ENCODE measurements at places on chromosomes 7 and 10.

DNA sequence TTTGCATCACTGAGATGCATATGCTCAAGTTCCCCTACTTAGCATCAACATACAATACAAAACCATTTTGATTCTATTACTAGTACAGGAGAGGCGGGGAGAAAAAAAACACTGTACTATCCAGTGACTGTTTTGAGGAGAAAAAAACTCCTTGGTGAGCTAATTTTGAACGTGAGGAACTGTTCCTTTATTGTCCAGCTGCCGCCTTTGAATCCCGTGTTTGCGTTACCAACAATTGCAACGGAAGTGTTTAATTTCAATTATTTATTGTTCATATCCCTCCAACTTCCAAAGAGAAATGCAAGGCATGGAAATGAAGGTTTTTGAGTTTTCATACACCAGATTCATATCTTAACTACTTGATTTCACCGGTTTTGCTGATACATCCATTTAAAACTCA is 66.4 kb upstream of the ARHGAP21 start:
- no peak for DNase-seq

- no peak for DNase-seq
These were observed 147.1 kb downstream of the MLLT10 start for GRCh38 chr10:21681156-21681555.

DNA sequence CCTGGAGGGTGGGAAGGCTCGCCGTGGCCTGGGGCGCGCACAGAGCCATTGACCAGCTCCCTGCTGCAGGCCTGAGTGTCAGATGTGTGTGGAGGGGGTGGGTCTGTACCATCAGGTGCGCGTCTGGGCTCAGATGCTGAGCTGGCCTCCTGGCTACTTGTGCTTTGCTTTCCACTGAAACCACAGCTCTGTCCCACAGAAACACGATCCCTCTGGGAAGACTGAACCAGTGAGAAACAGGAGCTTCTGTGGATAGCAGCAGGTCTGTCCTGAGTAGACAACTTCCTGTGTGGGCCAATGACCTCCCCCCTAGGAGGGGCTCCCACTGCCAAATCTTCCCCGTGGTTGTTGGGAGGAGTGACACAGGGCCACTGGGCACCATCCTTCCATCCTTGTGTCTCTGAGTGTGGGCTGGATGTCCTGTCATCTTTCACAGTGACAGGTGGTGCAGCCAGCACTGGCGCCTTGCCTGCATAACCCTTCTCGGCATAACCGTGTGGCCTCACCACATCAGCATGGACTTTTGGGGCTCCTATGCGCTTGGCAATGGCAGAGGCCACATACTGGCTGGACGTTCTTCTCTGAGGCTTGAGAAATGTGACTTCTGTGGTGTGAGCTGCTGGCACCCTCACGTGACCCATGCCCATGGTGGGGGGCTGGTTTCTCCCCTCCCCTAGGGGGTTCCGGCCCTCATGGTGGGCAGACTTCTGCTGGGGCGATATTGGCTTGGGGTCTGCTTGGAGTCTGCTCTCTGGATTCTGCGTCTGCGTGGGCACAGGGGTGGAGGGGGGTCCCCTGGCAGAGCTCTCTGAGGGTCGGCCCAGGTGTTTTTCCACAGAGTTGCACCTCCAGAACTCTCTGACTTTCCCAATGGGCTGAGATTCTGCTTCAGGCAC is 245.5 kb upstream of the GRB10 start:
- DNase-seq = no peak

- no peak for DNase-seq
These were observed 117.9 kb upstream of the COL1A2 start for GRCh38 chr7:94276795-94277194.

GRCh38 chr10:50407076-50407801 is 155.9 kb upstream of the ASAH2 start:
- no peak for DNase-seq

- DNase-seq = no peak
These were observed 100.0 kb downstream of the LSM5 start for GRCh38 chr7:32390210-32390609.

DNA sequence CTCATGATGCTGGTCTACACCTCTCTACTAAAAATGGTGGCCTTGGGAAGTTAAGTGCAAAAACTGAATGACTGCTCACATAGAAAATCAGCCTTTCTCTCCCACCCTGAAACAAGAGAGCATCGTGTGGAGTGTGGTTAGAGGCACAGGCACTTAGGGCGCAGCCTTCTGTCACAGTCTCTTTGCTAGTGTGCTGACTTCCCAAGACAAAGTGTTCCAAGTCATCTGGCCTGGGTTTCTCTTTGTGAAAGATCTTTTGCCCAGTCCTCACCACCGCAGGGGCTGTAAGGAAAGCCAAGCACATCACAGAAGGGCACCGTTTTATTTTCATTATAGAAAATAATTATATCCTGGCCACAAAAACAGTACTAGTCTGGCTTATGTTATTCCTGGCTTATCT is 12.5 kb downstream of the STN1 start:
- no peak for DNase-seq

DNA sequence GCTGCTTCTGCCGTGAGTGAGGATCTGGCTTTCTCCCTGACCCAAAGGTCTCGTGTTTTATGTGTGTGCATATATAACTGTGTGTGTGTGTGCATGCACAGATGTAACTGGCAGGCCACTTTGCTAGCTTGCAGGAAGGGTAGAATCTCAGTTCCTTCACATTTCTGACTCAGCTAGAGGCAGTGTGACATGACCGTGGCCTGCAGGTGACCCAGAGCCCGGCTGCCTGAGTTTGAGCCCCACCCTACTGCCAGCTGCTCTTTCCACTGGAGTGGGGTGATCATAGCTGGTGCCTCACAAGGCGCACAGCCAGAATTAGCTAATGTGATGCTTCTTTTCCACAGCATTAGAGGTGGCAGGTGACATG is 9.3 kb upstream of the MYL7 start:
- no peak for DNase-seq

- no peak for DNase-seq
These were observed 116.4 kb upstream of the NOBOX start for GRCh38 chr7:144519925-144520324.

GRCh38 chr10:86755740-86756510 is 494 bp upstream of the BMPR1A start:
- no peak for DNase-seq

- DNase-seq = no peak
These were observed 73.7 kb downstream of the CTBP2 start for GRCh38 chr10:125086691-125087090.

DNA sequence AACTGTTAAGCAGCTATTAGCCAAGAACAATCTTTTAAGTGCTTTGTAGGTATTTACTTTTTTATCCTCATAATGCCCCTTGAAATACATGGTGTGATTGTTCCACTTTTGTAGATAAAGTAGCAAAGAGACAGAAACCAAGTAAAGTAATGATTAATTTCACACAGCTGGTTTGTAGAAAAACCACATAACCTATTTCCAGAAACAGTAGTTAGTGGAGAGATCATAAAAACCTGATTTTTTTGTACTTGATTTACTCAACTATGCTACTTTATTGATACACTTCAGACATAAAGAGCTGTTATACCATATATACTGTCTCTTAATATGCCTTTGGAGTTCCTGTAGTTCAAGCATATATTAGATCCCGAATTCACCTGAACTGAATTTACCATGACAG is 118.4 kb downstream of the SEMA3A start:
- DNase-seq = no peak

GRCh38 chr10:126701526-126701925 is 31.0 kb upstream of the C10orf90 start:
- DNase-seq = no peak

GRCh38 chr10:133132473-133133291 is 27.3 kb upstream of the KNDC1 start:
- no peak for DNase-seq

- no peak for DNase-seq
These were observed 281.1 kb downstream of the CDK14 start for GRCh38 chr7:90877201-90877600.

- no peak for DNase-seq
These were observed 124.5 kb downstream of the TMEM168 start for GRCh38 chr7:112665709-112666108.
